ENCODE measurements at places on chromosomes 4 and X. TPM values are rescaled to one million over a fixed set of nuclear protein-coding genes. Genes with fewer than 3 reads are reported as not detected.

The CAMK2D gene
- total RNA-seq: 92.9 TPM

The SEPSECS gene
- 7.0 TPM for total RNA-seq

The IGSF1 gene
- total RNA-seq: not detected

The ETDB gene
- not detected for total RNA-seq

The SYP gene
- total RNA-seq: 0.18 TPM

The OPHN1 gene
- total RNA-seq: 5.6 TPM

The APLN gene
- total RNA-seq: 4.3 TPM

The EPGN gene
- total RNA-seq: 4.8 TPM

The TSPAN6 gene
- 30.0 TPM for total RNA-seq

The ERCC6L gene
- total RNA-seq: 0.28 TPM

The ENOPH1 gene
- 30.4 TPM for total RNA-seq

The MND1 gene
- 3.1 TPM for total RNA-seq

The RBBP7 gene
- 136 TPM for total RNA-seq

The CT55 gene
- total RNA-seq: not detected

The TMEM154 gene
- total RNA-seq: 2.3 TPM

The SORBS2 gene
- 2.4 TPM for total RNA-seq

The ADGRL3 gene
- total RNA-seq: 0.09 TPM

The WDR17 gene
- 1.6 TPM for total RNA-seq

The S100P gene
- 0.18 TPM for total RNA-seq

The VBP1 gene
- total RNA-seq: 47.6 TPM

The PPEF2 gene
- total RNA-seq: not detected

The SPATA4 gene
- 0.28 TPM for total RNA-seq

The MAML3 gene
- 0.37 TPM for total RNA-seq

The HHIP gene
- total RNA-seq: 0.43 TPM

All from smooth muscle cell of bladder (primary cell).